ENCODE measurements at places on chromosomes 4 and X.

GRCh38 chr4:37665333-37666320 lies 20.5 kb downstream of the RELL1 start:
- DNase-seq, result no peak

DNA sequence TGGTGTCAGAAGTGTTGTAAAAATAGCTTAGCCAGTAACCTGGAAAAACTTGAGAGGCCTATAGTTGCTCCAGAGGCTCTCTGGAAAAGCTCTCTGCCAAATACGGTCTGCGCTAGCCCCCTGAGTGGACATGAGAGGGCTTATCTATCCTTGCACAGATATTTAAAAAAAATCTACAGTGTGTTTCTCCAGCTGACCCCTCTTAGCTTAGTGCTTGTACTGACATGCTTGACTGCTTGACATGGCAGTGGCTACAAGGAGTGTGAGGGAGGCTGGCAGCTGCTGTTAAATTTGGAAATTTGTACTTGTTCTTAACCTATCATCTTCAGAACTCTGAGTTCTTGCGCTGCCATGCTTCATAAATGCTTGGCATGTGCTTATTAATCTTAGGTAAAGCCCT lies 229.2 kb downstream of the RBMX2 start:
- DNase-seq, result no peak

DNA sequence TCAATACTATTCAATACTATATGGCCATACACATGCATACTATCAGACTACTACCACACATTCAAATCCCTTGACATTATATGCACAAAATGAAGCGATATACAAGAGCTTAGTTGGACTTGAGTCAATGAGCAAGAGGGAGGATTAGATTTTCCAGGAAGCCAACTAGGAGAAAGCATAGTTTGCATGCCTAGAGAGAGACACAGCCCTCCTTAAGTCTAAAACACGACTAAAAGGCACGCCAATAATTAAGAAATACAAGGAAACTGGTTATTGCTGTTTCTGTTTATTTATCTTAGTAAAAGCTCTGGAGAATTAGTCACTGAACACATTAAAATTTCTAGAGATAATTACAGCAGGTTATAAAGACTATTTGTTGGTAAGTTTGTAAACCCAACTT lies 21.8 kb downstream of the MBNL3 start:
- no peak for DNase-seq

GRCh38 chr4:183355405-183355804 lies 33.2 kb upstream of the CLDN24 start:
- DNase-seq, result no peak

Measured in cortex of kidney (tissue), 1 donor.